NCI-H524 (cell line): ENCODE measurements at places on chromosomes 12 and 14.

- DNase-seq: no peak
Measured at GRCh38 chr12:68137335-68137830, 22.2 kb downstream of the IFNG start.

DNA sequence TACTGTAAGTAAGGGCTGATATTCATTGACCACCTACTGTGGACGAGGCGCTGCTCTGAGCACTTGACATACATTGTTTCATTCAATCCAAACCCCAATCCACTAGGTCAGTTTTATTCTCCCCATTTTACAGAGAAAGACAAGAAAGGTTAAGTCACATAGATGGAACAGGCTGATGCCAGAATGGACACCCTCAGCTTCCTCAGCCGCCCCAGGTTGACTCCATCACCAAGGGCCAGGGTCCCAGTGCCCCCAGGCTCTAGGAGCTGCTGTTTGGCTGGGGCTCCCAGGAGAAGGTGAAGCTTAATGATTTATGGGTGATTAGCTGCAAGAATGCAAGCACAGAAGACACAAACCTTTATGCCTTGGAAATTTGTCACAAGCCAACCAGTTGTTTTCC, 671 bp upstream of the AQP2 start:
- no peak for DNase-seq

DNA sequence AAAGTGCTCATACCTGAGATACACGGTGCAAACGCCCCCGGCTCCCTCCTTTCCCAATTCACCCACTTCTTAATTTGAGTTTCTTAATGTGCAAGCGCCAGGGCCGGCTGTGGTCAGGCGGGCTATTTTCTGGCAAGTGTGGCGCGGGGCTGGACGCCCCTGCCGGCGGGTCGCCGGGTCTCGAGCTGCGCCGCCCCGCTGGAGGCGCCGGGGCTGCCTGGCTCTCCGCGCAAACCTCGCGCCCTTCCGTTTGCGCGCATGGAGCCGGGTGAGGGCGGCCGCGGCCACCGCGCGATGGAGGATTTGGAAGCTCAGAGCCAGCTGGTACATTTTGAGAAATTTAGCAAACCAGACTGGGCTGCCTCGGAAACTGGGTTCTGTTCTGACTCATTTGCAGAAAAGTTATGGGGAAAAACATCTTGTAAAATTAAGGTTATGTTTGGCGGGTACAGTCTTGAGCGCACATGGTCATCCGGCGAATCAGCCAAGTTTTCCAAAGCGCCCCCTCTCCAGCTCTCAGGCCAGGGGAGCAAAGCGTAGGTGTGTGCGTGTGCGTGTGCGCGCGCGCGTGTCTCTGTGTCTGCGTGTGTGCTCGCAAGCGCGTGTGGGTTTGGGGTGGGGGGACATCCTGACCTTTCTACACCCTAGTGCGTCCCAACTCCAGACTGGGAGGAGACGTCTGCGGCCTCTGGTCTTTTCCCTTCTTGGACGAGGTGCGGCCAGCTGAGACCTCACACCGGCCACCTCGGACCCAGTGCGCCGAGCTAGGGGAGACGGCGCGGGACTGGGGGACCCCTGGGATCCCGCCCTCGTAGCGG, 6.5 kb upstream of the OTX2 start:
- DNase-seq: peak; percentile 77

DNA sequence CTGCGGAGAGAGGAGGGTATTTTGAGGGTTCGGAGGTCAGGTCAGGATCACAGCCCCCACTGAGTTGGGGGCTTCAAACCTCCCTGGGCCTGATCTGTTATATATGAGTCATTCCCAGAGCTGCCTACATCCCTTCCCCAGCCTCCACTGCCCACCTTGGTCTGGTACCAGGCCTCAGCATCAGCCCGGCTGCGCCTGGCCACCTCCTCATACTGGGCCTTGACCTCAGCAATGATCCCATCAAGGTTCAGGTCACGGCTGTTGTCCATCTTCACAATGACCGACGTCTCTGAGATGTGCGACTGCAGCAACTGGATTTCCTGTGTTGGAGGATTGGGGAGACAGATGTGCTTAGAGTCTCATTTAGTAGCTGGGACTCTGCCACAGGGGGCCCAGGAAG, 4.2 kb downstream of the KRT84 start:
- no peak for DNase-seq

DNA sequence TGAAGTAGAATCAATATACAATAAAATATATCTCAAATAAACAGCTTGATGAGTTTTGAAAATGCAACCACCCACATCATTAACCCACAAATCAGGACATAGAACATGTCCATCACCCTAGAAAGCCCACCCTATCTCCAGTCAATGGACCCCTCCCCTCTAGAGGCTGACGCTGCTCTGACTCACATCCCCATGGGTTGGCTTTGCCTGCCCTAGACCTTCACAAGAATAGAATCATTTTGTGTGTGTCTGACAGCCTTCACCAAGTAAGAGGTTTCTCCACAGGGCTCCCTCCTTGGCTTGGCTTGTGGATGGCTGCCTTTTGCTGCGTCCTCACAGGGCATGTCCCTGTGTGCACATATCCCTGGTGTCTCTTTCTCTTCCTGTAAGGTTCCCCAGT, 250.2 kb upstream of the RTL1 start:
- no peak for DNase-seq

DNA sequence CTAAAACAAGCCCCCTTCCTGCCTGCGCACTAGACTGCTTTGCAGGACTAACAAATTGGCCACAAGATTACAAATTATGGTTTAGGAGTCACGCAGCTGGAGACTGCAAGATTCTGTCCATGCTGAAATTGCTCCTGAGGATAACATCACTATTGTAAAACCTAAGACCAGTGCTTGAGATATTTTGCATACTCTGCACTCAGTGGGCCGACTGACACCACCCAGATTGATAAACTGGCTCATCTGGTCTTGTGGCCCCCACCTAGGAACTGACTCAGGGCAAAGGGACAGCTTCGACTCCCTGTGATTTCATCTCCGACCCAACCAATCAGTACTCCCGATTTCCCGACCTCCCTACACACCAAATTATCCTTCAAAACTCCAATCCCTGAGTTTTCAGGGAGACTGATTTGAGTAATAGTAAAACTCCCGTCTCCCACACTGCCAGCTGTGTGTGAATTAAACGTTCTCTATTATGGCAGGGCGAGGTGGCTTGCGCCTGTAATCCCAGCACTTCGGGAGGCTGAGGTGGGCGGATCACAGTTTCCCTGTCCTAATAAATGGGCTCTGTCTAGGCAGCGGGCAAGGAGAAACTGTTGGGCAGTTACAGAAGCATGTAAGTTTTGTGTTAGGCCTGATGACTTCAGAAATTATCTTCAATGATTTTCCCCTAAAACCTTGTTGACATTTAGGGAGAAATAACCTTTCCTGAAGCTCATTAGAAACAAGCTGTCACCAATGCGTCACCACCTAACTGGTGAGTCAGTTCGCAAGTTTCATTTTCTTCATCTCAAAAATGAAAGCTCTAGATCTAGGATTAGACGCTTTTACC, 5.3 kb upstream of the UBC start:
- DNase-seq: no peak

DNA sequence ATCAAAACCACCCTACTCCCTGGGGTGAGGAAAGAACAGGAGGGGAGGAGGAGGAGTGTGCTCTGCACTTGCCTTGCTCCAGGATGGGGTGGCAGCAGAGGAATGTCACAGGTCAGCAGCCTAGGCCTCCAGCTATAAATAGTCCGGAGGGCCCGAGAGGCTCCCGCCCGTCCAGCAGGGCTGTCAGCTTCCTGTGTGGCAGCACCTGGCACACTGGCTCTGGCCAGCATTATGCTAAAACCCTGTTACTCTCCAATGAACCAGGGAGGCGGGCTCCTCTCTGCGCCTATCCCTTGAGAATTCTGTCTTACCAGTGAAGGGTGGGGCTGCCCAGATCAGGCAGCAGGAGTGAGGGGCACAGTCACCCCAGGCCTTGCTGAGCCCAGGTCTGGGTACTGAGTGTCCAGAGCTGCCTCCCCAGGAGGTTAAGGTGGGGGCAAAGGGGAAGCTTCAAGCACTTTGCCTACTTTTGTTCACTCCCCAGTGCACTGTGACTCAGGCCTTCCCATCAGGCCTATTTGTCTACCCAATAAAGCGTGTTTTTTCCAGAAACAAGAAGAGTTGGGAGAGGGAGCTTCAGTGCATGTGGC, 1.2 kb upstream of the COX14 start:
- DNase-seq: peak; percentile 11

GRCh38 chr12:110579535-110580253, 3.4 kb downstream of the PPTC7 start:
- no peak for DNase-seq

GRCh38 chr14:91405241-91405721, 12.3 kb downstream of the CCDC88C start:
- no peak for DNase-seq

- no peak for DNase-seq
Measured at GRCh38 chr12:21913823-21914222, 27.4 kb downstream of the ABCC9 start.

- DNase-seq: no peak
Measured at GRCh38 chr14:88064841-88065240, 59.9 kb downstream of the GPR65 start.

DNA sequence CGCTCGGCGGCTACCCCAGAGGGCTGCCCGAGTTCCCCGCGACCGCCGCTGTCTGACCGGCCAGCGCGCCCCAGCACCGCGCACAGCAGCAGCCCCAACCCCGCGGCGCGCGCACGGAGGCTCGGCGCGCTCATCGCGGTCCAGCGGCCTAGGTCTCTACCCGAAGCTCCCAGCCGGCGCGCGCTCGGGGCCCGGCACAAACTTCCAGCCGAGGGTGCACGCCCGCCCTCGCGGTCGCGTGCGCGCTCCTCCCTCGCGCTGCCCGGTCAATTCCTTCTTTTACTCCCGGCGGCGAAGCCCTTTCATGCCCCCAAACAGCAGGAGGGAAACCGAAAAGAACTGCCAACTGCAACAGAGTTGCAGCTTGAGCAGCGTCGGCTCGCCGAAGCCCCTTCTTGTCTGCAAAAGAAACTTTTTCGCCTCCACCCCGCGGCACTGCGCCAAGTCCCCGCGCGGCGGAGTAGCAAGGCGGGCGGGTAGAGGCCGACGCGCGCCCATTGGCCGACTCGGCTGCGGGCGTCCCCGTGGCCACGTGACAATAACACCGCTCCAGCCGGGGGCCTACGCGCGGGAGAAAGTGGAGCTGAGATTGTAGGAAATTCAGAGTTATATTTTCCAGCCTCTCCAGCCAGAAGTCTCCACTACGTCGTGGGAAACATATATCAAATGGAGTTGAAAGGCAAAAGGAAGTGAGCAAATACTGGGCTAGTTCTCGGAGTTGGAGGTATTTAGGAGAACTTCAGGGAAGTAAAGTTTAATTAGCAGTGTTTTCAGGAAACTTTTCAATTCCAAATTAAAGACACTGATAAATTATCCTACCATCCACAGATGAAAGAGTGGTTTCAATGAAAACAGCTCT, at the start of gene LRIG3:
Gene LRIG3, minus strand, starts transcription at position 403 of the 859 bp plus-strand sequence. Its CDS starts 269 bp downstream, at position 134.
- DNase-seq: peak; percentile 47

DNA sequence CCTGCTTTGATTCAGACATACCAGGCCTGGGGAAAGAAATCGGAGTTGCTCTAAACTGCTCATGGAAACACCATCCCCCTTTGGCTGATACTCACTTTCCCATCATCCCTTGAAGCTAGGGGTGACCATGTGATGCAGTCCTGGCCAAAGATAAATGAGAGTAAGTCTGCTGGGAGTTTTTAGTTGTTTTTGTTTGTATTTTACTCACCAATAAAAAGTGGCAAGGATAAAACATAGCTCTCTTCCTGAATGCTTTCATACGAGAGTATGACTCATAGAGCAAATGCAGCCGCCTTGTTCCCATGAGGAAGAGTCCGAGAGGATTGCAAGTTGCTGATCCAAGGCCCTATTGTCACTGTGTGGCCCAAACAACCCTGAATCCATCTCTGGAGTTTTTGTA, 126.4 kb upstream of the TMEM132C start:
- no peak for DNase-seq

DNA sequence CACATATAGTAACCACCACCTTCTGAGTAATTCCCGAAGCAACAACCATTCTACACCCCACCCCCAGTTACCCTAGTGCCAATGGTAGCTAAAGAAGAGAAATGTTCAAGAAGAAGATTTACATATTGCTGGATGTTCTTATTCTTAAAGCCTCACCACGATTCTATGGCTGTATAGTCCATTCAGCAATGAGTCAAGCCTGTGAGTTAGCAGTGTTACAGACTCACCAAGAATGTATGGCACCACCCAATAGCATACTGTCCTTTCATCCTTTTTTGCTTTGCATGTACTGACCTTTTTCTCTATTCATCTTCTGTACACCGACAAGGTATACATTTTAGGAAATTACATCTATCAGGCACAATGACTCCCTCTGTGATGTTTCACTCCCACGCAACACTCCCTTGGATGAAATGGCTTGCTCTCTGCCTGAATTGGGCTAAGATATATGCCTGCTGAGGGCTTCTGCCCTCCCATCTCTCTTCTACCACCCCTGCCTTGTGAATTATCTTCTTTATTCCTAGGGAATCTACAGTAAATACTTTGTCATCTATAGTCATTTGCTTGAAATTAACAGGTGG, 945.8 kb downstream of the DIO2 start:
- no peak for DNase-seq

DNA sequence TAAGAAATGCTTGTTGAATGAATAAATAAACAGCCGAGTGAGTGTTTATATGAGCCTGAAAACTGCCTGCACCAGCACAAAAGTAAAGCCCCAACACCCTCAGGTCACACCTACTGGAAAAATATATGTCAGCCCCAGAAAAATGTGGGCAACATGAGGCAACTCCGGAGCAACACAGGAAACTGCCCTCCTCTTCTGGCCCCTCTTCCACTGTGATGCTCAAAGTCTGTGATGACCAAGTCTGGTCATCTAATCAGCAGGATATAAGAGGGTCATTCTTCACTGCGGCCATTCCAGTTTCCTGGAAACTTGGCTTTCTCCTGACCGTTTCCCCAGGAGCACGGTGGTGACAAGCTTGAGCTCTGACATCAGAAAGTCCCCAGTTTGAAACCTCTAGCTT, 159.6 kb upstream of the PZP start:
- no peak for DNase-seq

DNA sequence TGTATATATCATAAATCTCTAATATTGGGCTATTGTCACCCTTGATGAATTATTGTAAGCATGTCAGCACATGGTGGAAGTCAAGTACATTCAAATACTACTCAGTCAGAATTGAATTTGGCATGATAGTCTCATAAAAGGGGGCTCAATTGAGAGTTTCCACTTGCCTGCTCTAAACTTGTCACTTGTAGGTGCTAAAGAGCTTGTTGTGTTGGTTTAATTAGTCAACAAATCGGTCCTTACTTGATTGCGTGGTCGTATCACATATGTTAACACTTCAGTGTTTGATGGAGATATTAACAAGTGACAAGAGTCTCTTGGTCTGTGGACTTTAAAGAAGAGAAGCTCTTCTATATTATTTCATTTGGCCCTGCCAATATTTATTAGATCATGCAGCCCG, 81.1 kb downstream of the NKX2-1 start:
- DNase-seq: no peak
